Stimulated activated CD4-positive, alpha-beta T cell treated with anti-CD3 and anti-CD28 coated beads, Interleukin-2, amount 100 ng/mL, for 48 hours (primary cell): ENCODE measurements at places on chromosomes 12 and 14.

- DNase-seq = no peak
These were observed 26.8 kb downstream of the EMP1 start for GRCh38 chr12:13223179-13223804.

- DNase-seq = no peak
These were observed 160.9 kb upstream of the EEA1 start for GRCh38 chr12:93089805-93090569.

DNA sequence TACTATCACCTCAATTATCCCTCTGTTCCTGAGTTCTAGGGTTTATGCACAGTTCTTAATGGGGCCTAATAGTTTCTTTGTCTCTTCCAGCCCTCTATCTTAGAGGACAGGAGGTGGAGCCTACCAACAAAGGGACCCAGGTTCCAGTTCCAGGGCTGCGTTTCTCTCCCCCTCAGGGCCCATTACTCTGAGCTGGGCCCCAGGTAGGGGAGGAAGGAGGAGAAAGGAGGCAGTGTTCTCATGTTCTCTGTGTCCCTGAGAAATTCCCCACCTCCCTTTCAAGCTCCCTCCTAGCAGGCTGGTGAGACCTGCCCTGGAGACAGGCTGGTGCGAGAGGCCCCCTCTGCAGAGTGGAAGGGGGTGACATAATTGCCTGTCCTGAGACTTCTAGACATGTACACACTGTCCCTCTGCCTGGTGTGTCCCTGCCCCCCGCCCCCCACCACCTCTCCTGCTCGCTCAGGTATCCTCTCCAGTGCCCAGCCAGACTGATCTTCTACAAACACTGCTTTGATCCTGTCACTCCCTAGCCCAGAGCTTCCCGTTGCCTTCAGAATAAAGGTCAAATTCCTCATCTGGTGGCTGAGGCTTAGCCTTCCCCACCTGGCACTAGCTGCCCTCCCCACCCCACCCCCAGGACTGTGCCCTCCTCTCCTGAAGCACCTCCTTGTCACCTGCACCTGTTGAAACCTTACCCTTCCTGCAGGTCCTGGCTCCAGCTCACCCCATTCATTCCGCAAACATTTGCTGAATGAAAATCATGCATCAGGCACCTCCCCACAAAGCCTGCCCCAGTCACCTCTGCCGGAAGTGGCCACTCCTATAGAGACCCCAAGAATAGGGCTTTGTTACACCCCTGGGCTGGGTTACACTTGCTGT, 21.1 kb upstream of the KRT8 start:
- no peak for DNase-seq

- DNase-seq = no peak
These were observed 15.3 kb upstream of the ITPR2 start for GRCh38 chr12:26848156-26848825.

DNA sequence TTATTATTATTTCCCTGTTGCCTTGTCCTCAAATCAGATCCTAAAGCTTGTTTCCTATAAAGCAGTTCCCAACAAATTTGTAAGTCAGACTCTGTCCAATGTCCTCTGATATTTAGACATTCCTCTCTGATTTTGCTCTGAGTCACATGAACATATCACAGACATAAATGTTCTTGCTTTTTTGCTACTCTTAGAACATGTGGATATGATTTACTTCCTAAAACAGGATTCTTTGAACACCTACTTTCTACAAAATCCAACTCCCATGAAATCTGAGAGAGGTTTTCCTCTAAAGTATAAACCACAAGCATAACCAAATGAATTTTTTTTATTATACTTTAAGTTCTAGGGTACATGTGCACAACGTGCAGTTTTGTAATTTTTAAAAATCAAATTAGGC, 181.3 kb upstream of the SLC38A2 start:
- DNase-seq = no peak

- no peak for DNase-seq
These were observed 36.7 kb upstream of the CLIP1 start for GRCh38 chr12:122459211-122459610.

DNA sequence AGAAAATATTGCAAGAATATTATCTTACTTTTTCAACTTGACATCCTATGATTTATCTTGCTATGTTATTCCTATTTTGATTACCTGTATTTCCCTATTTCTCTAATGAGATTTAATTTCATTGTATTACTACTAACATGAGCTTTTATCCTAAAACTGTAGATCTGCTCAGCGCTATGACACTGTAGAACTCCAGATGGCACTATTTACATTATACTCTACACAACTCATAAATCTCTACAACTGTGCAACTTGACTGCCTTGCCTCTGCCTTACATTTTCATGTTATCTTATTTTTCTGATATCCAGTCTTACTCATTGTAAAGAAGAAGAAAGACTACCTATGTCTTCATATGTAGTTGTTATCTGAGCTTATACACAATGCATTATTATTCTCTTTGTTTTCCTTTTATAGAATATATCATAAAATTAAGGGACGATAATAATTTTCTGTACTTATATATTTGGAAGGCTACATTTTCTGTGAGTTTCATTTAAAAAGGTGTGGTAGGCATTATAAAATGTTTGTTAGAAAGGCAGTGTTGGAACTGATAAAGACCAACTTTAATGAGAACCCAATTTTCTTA, 24.1 kb downstream of the NUP37 start:
- DNase-seq = no peak

GRCh38 chr12:119691202-119691810, 23.4 kb downstream of the PRKAB1 start:
- no peak for DNase-seq

GRCh38 chr14:90514015-90514398, 117.2 kb downstream of the CALM1 start:
- DNase-seq = no peak

- DNase-seq = no peak
These were observed 75.0 kb downstream of the BICD1 start for GRCh38 chr12:32181498-32182175.

DNA sequence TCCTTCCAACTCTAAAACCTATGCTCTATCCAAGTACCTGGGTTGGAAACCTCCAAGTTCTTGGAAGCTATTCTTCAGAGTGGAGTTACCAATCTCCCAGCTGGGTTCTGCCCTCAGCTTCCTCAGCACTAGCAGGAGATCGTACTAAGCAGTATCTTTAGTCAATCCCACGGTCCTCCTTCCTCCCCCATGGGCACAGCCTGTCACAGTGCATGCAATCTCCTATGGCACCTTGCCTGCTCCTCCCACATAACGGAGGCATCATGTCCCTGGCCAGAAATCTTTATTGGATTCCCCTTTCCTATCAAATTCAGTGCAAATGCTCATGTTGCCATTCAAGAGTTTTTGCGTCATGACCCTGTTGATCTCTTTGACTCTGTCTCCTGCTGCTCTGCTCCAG, 5.4 kb upstream of the LPAR5 start:
- DNase-seq = no peak

DNA sequence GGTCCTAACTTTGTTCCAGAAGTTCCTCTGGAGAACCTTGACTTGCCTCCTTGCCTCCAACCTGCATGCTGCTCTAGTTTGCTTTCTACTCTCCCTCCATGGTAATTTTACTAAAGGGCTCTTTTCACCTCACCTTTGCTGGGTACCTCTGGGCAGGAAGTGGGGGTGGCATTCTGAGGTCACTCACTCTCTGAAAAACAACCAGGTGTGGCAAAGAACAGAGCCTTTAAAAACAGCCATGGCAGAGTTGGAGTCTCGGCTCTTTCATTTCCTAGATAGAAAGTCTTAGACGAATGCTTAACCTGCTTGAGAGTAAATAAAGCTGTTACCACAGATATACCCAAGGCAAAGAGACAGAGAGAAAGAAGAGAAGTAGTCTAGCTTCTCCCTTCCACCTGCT, 827.9 kb downstream of the BCL11B start:
- no peak for DNase-seq

DNA sequence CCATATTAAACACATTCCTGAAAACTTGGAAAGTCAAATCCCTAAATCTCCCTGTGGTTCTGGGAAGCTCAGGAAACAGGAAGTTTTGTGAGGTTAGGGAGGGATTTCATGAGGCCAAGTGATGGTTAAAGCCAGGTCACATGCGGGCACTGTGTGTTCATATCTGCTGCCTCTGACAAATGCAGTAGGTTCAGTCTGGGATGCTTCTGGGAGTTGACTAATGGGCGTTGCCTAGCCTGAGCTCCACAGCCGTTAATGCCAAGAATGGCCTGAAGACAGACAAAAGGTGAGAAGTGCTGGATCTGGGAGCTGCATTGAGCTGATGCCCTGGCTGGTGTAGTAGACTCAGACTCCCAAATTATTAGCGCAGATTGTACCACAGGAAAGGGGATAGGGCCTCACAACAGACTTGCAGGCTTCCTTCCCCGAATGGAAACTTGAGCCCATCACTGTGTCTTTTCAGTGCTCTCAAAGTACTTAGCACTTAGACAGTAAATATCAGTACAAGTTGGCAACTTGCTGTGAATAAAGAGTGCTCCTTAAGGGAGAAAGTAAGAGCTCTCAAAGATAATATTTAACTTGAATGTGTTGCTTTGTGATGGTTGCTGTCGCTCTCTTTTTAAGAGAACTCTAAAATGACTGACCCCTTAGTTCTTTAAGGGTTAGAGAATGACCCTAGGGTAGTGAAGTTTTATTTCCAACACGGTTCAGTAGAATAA, 17.3 kb downstream of the GSG1 start:
- DNase-seq = no peak

- no peak for DNase-seq
These were observed at the start of gene AVPR1A for GRCh38 chr12:63150713-63151622. Gene AVPR1A, minus strand, starts transcription at chr12:63151201. Its CDS starts 365 bp downstream, at chr12:63150836.

- DNase-seq = no peak
These were observed 66.7 kb upstream of the E2F7 start for GRCh38 chr12:77131977-77132490.

- no peak for DNase-seq
These were observed 32.5 kb downstream of the MMP17 start for GRCh38 chr12:131860472-131861260.

DNA sequence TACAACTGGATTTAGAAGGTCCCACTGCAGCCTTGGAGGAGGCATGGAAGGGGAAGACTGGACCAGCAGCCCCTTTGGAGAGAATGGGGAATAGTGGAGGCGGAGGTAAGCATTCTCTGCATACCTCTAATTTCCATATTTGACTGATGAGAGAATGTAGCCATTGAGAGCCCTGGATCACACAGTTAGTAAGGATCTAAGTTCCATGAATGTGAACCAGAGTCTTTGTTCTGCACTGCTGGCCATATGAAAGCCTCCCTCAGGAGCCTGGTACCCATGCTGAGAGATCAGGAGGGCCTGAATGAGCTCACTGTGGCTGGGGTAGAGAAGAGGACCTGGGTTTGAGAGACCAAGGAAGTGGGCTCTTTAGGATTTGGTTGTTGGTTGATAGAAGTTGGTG, 192.1 kb downstream of the TMEM132C start:
- DNase-seq = no peak

GRCh38 chr12:49827401-49828099, 663 bp downstream of the NCKAP5L start:
- peak; percentile 27 for DNase-seq

- no peak for DNase-seq
These were observed 68.0 kb downstream of the PDE3A start for GRCh38 chr12:20436316-20436715.

GRCh38 chr14:34297786-34298520, 164.1 kb downstream of the SPTSSA start:
- no peak for DNase-seq

GRCh38 chr12:57109207-57110103, 1.7 kb downstream of the STAT6 start:
- DNase-seq = no peak

- DNase-seq = no peak
These were observed 122.1 kb downstream of the SOX5 start for GRCh38 chr12:23827353-23827752.

DNA sequence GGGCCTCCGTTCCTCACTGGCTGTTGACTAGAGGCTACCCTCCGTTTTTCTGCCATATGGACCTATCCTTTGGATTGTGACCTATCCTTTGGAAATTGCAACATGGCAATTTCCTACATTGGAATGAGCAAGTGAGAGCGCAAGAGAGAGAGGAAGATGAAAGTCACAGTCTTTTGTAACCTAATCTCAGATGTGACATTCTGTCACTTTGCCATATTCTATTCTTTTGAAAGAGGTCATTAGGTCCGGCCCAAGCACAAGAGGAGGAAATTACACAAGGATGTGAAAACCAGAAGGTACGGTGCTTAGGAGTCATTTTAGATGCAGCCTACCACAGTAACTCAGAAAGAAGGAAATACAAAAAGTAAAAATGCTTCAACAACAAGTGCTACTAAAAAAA, 47.3 kb upstream of the SRP54 start:
- DNase-seq = no peak

DNA sequence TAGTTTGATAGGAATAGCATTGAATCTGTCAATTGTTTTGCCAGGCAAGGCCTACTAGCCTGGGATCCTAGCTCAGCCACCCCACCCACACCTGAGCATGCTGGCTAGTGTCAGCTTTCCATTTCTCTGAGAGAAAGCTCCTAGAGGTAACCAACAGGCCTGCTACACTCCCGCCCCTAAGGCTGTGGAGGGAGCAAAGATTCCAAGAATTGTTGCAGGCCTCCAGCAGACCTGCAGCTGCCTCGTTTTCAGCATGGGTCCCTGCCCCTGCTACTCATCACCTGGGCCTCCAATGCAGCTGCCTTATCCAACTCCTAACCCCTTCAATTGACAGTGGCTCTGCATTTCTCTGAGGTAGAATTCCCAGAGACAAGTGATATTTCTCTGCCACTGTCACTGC, 852.4 kb upstream of the MDGA2 start:
- DNase-seq = no peak

DNA sequence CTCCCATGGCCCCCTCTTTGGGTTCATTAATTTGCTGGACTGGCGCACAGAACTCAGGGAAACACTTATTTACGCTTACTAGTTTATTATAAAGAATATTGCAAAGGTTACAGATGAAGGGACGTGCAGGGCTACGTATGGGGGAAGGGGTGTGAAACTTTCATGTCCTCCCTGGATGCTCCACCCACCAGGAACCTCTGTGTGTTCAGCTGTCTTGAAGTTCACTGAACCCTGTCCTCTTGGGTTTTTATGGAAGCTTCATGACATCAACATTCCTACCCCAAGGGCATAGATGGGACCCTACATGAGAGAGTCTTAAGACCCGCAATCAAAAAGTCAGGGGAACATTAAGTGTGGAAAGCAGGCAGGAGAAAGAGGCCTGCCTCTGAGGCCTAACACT, 58.1 kb downstream of the ADIPOR2 start:
- DNase-seq = no peak

GRCh38 chr14:69968681-69969080, 89.5 kb downstream of the SMOC1 start:
- DNase-seq = no peak

- DNase-seq = no peak
These were observed 304.4 kb downstream of the MED13L start for GRCh38 chr12:115973066-115973465.
